ENCODE measurements at places on chromosomes 11 and 22.

DNA sequence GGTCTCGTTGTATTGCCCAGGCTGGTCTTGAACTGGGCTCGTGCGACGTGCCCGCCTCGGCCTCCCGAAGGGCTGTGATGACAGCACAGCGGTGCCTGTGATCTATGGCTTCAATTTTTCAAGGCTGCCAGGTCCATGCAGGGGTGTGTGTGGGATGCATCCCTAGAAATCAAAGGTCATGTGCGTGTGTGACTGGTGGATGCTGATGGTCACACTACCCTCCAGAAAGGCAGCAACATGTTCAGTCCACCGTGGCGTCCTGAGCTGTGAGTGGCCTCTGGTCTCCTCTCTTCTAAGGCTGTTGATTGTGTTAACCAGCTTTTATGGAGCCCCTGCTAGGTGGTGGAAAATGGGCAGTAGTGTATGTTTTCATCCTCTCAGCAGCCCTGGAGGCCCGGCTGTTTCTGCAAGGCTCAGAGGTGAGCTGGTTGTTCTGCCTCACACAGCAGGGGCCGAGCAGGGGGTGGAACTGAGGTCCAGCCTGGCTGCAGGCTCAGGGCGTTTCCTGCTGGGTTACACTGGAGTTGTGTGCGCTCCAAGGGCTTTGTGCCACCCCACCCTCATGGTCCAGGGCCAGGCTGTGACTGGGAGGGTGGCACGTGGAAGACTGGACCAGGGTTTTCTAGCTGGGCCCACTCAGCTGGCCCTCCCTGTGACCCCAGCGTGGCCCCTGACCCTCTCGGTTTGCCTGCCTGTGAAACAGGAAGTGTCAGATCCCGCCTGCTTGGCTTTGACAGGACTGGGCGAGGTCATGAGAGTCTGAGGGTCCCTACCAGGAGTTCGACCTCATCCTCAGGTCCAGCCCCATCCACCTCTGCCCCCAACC lies 7.7 kb downstream of the BIK start:
- DNase-seq, result no peak

DNA sequence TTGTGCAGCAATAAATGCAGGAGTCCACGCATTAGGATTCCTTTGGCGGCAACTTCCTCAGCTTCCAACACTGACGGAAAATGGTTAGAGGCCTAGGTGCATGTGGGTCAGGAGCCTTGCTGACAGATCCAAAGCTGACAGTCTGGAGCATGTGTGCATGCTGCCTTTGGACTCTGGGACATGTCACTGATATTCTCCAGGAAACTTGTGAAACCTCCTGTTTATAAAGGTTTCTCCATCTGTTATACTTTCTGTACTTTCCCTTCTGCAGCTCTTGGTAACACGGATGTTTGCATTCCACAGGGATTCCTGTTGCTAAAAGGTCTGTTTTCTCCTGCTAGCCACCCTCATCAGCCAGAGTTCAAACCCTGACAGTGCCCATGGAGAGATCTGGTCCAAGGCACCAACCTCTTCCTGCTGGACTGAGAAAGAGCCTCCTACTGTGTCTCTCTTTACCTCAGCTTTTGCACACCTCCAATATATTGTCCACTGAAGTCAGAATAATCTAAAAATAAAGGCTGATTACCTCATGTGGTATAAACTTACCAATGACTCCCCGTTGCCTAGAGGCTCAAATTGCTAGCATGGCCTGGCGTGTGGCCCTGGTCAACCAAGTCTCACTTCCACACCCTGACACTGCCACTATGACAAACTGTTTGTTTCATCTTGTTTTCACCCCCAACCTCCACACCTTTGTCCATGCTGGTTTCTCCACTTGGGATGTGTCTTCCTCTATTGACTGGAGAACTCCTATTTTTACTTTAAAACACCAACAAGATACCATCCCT lies 31.1 kb upstream of the LYVE1 start:
- no peak for DNase-seq

GRCh38 chr11:97745515-97746050 lies 1275.2 kb upstream of the CNTN5 start:
- no peak for DNase-seq

DNA sequence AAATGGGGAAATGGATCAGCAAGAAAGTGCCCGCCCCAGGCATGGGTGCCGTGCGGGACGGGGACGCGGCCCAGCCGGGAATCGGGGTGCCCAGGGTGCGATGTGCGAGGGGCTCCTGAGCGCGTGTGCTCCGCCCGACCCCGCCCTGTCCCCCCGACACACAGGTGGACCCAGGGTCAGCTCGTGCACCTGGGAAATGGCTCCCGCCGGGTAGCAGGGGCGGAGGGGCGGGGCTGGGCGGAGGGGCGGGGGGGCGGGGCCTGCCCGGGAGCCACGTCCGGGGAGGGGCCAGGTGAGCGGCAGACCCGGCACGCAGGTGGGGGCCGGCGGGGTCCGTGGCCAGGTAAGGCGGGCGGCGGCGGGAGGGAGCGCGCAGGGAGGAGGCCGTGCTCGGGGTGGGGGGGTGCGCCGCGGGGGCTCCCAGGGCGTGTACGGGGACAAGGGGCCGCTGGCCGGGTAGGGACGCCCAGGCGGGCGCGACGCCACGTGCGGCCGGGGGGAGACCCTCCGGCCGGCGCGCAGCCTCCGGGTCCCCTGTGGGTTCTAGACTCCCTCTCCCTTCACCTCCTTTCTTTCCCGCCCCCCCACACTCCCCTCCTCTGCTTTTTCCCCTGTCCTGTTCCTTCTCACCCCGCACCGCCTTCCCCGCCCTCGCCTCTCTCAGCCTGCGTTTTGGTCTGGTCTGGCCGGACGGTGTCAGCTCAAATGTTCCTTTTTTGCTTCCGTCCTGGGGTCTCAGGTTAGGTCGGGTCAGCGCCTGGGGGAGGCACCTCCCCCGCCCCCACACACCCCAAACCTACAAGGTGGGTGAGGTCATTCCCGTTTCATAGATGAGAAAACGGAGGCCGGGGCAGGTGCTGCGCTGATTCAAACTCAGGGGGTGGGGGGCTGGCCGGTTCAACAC lies at the start of gene ARHGAP8:
Gene ARHGAP8 (plus strand): TSS at position 291 of the 904 bp plus-strand sequence. CDS start 33,953 bp downstream, outside the sequence.
- DNase-seq, result no peak

DNA sequence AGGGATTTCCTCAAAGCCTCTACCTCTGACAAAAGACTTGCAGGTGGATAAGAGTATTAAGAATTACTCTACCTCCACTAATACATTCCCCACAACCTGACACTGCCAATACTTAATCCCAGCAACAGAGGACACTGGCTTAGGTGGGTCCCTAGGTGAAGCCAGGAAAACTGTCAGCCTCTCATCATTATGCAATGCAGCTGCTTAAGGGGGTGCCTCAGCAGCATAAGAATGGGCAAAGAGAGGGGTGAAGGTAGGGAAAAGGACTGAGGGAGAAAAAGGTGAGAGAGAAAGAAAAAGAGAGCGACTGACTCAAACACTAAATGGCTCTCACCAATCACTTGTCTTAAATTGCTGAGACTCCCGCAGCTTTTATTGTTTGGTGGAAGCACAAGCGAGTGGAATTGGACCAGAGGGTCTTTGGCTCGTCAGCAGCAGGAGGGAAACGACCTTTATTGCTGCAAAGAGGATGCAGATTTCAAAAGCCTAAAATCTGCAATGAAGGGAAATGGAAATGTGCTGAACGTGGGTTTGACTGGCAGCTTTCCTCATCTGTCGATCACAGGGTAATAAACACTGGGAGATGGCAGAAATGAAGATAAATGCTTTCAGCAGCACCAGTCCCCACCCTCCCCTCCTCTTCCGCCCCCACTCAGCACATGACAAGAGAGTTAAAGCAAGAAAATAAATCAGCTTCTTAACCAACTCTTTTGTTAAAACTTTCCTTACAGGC lies 64.9 kb upstream of the CHRM4 start:
- no peak for DNase-seq

DNA sequence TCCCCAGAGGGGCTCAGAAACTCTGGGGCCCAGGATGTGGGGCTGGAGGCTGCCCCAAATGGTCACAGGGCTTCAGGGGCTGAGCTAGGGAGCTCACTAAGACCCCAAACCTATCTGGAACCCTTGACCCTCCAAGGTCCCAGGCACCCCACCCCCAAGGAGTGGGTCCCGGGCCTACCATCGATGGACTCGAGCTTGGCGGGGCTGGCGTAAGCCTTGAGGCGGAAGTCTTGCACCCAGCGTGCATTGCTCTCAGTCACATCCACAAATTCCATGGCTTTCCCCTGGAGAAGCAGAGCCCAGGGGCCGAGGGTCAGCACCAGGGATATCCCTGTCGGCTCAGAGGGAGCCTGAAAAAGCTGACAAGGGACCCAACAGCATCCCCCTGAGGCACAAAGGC lies 3.5 kb downstream of the GATD1 start:
- no peak for DNase-seq

- no peak for DNase-seq
Measured at GRCh38 chr22:20577045-20577444, 69.6 kb downstream of the MED15 start.

- peak; percentile 62 for DNase-seq
Measured at GRCh38 chr22:37051391-37052385, at the start of gene KCTD17. Gene KCTD17, plus strand, starts transcription at chr22:37051742. Its CDS starts 19 bp downstream, at chr22:37051761.

- DNase-seq, result no peak
Measured at GRCh38 chr11:131750692-131751091, 380.3 kb downstream of the NTM start.

DNA sequence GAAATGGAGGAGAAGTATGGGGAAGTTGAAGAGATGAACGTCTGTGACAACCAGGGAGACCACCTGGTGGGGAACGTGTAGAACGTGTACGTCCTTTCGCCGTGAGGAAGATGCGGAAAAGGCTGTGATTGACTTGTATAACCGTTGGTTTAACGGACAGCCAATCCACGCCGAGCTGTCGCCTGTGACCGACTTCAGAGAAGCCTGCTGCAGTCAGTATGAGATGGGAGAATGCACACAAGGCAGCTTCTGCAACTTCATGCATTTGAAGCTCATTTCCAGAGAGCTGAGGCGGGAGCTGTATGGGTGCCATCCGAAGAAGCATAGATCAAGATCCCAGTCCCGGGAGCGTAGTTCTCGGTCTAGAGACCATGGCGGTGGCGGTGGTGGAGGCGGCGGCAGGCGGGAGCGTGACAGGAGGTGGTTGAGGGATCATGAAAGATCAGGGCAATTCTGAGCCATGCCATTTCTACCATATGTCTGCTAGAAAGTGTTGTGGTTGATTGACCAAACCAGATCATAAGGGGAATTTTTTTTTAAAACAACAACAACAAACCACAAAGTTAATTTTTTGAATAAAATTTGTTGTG lies 36.8 kb upstream of the PHOX2A start:
- DNase-seq, result no peak

DNA sequence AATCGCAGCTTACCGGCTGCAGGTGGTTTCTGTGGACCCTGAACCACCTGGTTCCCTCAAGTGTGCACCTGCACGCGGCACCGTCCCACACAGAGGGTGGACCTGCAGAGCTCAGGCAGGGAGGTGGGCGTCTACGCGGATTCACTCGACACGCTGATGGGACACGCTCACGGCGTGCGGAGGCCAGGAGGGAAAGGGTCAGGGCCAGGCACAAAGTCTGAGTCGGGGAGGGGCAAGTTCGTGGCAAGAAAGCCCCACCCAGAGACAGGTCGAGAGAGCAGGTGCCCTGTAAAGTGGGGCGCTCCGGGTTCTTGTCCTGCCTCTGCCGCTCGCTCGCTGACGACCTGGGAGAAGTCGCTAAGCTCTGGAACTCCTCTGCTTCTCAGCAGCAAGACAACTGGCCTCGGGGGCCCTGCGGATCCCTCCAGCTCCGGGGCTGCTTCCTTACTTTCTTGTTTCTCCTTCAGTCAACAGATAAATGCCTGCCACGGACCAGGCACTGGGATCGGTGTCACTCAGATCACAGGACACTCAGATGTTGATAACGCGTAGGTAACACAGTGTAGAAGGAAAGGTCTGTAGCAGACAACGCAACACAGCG lies 72.4 kb upstream of the NUP50 start:
- no peak for DNase-seq

- no peak for DNase-seq
Measured at GRCh38 chr11:68956142-68956541, 24.6 kb downstream of the MRGPRD start.

- no peak for DNase-seq
Measured at GRCh38 chr11:74460481-74461154, 6.7 kb downstream of the KCNE3 start.

GRCh38 chr11:64447831-64448598 lies 89.1 kb downstream of the RPS6KA4 start:
- DNase-seq, result peak; percentile 55

GRCh38 chr11:103995896-103996295 lies 40.5 kb upstream of the DDI1 start:
- DNase-seq, result no peak

- no peak for DNase-seq
Measured at GRCh38 chr22:28792491-28793383, 7.6 kb downstream of the XBP1 start.

DNA sequence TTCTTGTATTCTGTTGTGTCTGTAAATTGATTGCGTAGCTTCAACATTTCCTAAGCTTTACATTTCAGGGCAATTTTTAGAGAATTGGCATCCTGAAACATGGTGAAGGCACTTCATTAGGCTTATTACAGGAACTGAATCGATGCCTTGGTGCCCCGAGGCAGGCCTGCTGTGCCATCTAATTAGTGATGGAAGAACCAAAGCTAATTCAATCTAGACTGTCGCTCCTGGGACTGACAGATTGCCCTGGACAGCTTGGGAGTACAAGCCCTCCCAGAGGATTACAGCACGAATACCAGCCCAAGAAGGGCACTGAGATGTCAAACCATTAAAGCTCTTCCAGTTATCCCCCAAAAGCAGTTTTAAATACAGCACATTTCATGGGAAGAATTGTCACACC lies 243.2 kb upstream of the ZC3H12C start:
- DNase-seq, result no peak

DNA sequence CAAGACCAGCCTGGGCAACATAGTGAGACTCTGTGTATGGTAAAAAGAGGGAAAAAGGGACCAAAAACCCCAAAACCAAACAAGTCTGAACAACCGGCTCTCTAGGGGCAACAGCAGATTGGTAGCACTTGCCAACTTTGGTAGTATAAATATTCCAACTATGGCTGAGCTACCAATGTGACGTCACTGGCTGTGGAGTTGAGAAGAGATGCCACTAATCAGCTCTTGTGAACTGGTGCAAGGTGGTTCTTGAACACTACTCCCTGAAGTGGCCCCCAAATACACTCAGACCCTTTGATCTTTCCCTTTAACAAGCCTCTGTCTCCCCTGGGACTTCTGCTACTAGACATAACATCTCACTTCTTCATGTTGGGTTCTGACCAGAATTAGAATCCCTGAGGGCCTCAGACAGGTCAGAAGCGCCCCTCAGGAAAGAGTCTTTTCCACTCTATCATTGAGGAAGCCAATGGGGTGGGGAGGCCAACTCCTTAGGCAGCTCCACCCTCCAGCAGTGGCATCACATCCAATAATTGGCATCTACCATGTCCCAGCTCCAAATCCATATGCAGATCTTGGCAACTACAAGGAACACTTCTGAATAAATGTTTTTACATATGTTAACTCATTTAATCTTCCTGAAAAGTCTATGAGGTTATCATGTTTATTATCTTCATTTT lies 49.2 kb downstream of the RPL27A start:
- DNase-seq, result no peak
